ENCODE measurements at places on chromosomes 5 and 9.

GRCh38 chr5:154251529-154251928 is 61.0 kb downstream of the GALNT10 start:
- DNase-seq, result no peak

GRCh38 chr5:61796773-61797172 is 464.7 kb downstream of the ZSWIM6 start:
- no peak for DNase-seq

- DNase-seq, result no peak
Measured at GRCh38 chr9:91661451-91661850, 237.8 kb upstream of the NFIL3 start.

DNA sequence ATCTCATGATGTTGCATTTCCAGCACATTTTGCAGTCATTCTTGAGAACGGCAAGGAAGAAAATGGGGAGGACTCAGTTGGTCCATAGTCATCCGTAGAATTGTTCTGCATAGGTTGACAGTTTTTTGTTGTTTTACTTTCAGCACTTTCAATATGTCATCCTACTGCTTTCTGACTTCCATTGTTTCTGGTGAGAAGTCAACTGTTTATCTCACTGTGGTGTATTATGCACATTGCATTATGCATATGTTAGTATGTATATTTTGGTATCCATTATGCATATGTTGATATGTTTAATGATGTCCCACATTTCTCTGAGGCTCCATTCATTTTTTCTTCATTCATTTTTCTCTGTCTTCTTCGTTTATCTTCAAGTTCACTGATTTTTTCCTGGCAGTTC is 10.5 kb downstream of the ADAMTS16 start:
- no peak for DNase-seq

GRCh38 chr5:58708456-58708855 is 125.6 kb downstream of the RAB3C start:
- no peak for DNase-seq

- no peak for DNase-seq
Measured at GRCh38 chr9:34123682-34124081, 2.8 kb downstream of the DCAF12 start.

DNA sequence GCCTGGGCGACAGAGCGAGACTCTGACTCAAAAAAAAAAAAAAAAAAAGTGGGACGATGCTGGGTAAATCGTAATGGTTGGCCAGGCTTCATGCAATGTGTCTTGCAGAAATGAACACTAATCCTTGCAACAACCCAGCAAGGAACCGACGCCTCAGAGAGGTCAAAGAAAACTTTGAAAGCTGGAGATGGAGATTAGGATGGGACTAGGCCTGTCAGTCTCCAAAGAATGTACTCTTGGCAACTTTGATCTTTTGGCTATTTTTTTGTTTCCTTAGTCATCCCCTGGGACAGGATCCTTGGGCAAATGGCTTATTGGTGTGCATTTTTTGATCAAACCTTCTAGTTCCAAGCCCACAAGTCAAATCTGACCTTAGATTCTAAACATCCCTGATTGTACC is 10.6 kb upstream of the PWWP2A start:
- DNase-seq, result no peak
